ENCODE measurements at places on chromosomes 1 and 21.

GRCh38 chr1:76942549-76942948, 75.3 kb downstream of the ST6GALNAC5 start:
- no peak for DNase-seq

- peak; percentile 97 for DNase-seq
Observed at GRCh38 chr1:108963052-108963686, at the start of gene CLCC1. Gene CLCC1 (minus strand): TSS chr1:108963484. CDS start chr1:108950437, 13,047 bp downstream.

DNA sequence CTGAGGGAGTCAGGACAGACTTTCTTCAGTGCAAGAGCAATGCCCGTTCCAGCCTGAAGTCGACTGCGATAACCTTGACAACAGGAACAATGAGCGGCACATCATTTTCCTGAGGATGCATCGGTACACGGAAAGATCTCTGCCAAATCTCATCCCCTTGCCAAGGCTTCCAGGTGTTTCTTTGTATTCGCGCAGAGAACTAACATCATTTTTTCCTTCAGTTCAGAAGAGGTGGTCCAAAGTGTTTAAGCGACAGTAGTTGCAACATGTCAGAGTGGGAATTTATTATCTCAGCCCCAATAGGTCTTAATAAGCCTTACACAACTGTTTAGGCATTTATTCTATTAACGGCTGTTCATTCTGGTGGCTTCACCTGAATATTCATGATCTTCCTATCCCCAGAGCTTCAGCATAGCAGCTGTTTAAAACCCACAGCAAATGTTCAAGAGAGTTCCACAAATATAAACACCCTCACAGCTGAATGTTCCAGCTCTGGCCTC, 129.7 kb upstream of the NFIA start:
- DNase-seq: no peak

DNA sequence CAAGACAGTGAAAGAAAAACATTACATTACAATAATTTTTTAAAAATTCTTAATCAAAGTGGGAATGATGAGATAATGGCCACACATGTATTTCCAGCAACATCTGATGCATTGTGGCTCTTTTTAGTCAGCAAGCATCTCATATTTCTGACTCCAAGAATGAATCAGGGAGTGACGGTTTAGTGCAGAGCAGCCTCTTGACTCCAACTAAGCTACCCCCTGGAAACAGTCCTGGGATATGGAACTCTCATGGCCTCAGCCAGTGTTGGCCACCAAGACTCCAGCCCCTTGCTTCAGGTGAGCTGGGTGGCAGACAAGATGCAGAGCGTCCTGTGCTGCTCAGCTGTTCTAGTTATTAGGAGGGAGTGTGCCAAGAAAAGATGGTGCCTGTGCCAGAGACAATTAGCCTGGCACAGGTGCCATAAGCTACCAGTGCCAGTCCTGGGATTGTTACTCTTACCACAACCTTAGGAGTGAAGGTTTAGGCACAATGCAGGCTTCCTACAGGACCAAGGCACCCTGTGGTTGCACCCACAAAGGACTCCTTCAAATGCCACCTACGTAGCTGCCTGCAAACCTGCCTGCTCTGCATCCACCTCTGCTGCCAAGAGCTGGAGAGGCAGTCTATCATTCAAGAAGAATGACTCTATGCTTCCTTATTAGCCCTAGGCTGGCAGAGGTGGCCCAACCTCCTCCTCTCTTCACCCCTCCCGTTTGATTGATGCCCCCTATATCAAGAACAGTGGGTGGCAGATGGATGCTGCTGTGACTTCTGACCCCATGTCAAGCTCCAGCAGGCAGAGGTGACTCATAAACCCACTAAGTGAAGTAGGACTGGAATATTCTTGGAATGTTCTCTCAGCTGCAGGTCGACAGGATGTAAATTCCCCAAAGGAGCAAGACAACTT, 6.0 kb upstream of the SEC16B start:
- DNase-seq: no peak

DNA sequence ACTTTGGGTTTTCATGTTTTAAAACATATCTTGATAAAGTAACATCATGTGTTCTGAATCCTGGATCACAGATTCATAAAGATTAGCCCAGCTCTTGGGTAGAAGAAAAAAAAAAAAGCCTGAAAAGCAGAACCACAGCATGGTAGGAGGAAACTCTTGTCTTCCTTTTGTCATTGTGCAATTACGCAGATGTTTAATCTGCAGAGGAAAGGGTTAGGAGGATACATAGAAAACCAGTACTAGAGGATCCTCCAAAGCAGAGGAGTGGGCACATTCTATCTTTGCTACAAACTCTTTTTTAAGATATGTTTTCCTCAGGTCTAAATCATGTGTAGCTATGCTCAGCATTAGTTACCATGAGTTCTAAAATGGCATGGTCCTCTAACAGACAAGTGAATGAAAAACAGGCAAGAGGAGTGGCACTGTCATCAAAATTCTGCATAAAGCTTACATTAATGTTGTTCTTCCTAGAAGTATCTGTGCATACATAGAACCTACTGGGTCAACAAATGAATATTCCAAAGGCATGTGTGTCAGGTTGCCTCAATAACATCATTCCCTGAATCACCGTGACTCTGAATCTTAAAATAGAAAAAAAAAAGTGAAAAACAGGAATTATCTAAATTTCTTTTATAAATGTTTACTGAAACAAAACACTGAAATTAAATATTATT, 107.0 kb downstream of the NME7 start:
- no peak for DNase-seq

DNA sequence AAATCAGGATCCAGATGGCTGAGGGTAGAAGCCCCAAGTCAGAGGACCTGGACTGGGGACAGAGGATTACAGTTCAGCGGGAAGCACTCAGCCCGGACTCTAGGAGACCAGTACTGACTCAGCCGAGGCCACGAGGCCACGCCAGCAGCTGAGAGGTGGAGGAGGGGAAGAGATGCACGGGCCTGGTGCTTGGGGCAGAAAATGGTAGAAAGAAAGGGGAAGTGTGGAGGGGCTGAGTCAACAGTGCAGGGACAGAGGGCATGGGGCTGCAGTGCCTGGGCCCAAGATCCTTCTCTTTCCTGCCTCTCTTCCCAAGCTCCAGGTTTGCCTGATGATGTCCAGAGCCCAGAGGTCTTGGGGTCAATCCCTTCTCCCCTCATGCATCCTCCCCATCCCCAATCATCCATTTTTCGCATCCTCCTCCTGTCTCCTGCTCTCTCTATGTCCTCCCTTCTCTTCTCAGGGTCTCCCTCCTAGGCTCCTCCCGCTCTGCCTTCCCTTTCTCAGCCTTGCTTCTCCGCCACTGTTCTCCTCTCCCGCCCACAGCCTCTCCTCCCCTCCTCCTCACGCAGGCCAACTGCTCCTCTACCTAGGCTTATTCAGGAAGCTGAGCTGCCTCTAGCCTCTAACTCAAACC, 7.7 kb downstream of the ARHGEF2 start:
- peak; percentile 40 for DNase-seq

Measured in GM23338 (cell line).